Activated naive CD4-positive, alpha-beta T cell (primary cell): ENCODE measurements at places on chromosomes 11 and 22.

GRCh38 chr11:85898456-85898855 lies 43.3 kb downstream of the CCDC83 start:
- no peak for DNase-seq

GRCh38 chr22:47112994-47113852 lies 350.8 kb downstream of the TBC1D22A start:
- no peak for DNase-seq

DNA sequence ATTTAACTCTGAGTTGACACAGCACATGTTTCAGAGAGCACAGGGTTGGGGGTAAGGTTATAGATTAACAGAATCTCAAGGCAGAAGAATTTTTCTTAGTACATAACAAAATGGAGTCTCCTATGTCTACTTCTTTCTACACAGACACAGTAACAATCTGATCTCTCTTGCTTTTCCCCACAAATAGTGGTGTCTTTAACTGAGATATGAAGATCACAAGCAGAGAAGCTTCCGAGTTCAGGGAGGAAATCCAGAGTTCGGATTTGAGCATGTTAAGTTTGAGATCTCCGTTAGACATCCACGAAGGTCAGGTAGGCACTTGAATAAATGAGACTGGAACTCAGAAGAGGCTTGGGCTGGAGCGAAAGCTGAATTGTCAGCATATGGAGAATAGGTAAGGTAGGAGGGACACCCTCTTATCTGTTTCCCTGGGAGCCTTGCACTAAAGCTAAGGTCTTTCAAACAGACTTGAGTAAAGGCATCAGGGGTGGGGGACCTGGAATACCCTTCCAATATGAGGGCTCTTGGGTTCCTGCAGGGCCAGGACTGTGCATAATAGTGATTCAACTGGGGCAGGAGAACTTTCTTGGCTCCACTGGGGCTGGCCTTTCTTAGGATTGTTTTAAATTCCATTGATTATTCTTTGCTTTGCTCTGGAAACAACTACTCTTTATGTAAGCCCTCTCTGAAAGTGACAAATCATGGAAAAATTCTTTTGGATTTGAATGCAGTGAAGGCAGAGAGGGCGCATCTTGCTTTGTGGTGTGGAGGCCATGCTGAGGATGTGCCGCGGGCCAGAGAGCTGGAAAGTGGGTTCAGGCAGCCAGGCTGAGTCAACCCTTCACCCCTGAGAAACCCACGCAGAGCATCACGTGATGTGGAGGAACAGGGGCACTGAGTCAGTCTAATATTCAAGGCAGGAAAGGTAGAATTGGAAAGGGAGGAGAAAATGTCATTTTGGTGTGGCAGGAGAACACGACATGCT lies 62.7 kb upstream of the AMPD3 start:
- no peak for DNase-seq

GRCh38 chr11:61037441-61038093 lies 64.7 kb upstream of the CD5 start:
- no peak for DNase-seq

- no peak for DNase-seq
Measured at GRCh38 chr22:49884503-49885260, 31.0 kb downstream of the ZBED4 start.

- no peak for DNase-seq
Measured at GRCh38 chr11:77967753-77968152, 26.7 kb downstream of the INTS4 start.

GRCh38 chr22:27513021-27513420 lies 288.5 kb downstream of the MN1 start:
- no peak for DNase-seq

DNA sequence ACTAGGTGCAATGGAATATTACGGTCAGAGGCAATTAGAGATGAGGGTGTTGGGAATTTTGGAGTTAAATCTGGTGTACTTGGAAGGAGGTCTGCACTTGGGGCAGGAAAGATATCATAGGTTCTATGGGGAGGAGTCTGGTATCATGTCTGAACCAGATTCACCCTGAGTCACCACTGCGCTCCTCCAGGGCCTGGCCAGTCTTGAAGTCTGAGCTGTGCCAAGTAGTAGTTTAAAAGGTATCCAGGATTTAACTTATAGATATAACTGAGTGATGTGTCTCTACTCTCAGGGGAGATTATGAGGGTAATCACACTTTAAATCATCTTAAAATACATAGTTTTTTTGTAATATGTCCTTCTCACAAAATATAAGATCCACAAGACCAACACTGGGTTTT lies 6.6 kb downstream of the CNGA4 start:
- DNase-seq = no peak

GRCh38 chr11:3163241-3163981 lies 1.7 kb downstream of the OSBPL5 start:
- DNase-seq = no peak

- DNase-seq = no peak
Measured at GRCh38 chr11:3049430-3050243, 7.6 kb downstream of the CARS1 start.

DNA sequence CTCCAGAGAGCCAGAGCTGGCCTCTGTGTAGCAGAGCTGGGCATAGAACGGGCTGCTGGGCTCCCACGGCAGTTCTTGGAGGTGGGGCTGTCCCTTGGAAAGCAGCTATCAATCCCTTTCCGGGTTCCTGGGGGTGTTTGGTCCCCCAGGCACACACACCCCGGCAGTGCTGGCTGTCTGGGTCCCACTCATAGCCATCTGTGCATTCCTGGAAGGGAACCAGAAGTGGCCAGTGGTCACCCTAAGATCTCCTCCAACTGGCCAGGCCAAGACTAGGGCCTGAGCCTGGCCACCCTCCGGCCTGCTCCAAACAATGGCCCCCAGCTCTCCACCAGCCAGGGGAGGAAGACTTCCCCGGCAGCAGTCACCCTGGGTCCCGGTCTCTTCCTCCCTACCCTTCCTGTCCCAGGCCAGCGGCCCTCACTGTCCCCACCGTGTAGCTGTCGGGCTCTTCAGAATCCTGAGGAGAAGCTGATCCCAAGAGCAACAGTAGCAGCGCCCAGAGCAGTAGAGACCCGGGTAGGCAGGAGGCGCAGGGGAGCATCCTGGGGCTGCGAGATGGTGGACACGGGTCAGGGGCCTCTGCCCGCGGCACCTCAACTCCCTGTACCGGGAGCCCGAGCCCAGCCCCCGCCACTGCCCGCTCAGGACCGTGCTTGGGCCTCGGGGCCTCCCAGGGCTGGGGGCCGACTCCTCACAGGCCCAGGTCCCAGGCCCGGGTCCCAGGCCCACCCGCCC lies 620 bp downstream of the EFEMP2 start:
- no peak for DNase-seq

GRCh38 chr11:7485186-7486097 lies at the start of gene OLFML1:
OLFML1 (plus strand) TSS chr11:7485506; CDS start chr11:7485876, 370 bp downstream.
- DNase-seq = no peak

DNA sequence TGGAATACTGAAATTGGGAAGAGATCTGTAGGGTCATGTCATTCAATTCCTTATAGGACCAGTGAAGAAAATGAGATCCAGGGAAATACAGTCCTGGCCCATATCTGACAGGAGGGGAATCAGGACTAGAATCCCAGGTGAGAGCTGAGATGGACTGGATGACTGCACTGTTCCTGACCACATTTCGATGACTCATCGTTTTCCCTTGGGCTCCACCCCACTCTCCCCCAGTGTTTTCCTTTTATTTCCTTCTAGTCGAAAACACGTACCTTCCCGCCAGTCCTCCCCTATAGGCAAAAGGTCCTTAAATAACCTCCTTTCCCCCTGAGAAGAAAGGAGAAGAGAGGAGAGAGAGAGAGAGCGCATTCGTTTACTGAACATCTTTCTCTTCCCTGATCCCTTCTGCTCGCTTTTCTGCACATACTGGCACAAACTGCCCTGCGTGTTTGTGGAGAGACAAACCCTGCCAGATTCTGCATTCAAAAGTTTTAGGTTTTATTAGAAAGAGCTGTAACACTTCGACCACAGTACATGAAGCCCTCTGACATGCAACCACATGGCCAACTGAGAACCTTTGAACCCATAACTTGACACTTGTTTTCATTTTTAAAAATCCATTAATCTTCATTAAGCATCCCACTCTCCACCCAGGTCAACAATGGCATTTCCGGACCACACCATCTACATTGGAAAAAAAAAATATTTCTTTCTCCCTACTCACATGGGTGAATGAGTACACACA lies 565.7 kb downstream of the METTL15 start:
- no peak for DNase-seq

- no peak for DNase-seq
Measured at GRCh38 chr22:19713650-19714311, 522 bp upstream of the SEPTIN5 start.

DNA sequence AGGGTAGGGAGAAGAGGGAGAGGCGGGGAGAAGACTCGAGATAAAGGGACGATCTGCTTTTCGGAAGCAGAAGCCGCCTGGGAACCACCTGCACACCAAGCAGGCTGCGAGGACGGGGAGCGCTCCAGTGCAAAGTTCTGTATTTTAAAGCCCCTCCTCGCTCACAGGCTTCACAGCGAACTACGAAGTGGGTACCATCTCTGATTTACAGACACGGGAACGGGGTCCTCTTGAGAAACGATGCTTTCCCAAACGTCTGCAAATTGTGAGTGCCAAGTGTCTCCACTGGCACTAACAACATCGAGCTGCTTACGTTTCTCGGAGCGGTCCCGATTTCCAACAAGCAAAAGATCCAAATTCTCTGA lies 700 bp upstream of the STX3 start:
- DNase-seq = no peak

- DNase-seq = no peak
Measured at GRCh38 chr11:45089251-45089650, 57.2 kb upstream of the PRDM11 start.

DNA sequence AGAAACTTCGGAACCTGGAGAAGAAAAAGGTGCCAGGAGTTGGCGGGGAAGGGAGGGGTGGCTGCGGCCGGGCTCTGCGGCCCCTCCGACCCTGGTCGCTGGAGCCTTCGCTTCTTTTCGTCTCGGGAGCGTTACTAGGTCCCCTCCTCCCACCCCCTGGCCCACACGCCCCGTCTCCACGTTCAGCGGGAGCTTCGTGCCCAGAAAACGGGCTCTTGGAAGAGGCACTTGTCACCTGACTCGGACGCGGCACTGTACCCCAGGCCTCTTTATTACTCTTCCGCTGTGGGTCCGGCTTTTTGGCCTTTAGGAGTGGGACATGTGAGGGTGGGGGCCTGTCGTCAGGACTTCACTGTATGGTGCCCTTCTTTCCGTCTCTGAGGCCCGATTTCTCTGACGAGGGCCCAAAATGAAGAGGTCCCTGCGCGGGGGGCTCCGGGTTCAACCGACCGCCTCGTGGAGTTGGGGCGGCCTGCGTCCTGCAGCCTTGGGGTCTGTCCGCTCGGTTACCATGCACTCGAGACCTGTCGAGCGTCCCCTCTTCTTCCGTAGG lies 1.2 kb downstream of the CAPRIN1 start:
- DNase-seq = peak; percentile 27

GRCh38 chr11:62555464-62556107 lies 9.0 kb upstream of the AHNAK start:
- no peak for DNase-seq
